Substantia nigra (tissue), 51 donors: ENCODE measurements at places on chromosomes 4 and X.
A peak's percentile ranks its signal among the peaks of the same experiment; 100 is the strongest.

DNA sequence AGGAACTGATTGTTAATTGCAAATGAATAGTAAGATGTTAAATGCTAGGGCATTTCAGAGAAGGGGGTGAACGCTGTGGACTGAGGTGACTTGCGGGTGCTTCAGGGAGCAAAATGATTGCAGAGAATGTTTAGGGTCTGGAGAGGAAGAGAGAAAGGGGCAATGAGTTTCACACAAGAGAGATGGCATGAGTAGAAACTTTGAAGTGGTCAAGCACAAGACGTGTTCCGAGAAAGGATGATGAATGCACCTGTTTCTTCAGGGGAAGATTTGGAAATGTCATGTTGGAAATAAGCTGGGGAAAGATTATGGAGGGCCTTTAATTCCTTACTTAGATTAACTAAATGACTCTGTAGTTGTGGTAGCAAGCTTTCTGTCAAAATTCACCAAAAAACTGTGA lies 43.4 kb downstream of the DTHD1 start:
- DNase-seq: no peak

- no peak for DNase-seq
Measured at GRCh38 chr4:140969296-140969695, 164.0 kb downstream of the RNF150 start.

DNA sequence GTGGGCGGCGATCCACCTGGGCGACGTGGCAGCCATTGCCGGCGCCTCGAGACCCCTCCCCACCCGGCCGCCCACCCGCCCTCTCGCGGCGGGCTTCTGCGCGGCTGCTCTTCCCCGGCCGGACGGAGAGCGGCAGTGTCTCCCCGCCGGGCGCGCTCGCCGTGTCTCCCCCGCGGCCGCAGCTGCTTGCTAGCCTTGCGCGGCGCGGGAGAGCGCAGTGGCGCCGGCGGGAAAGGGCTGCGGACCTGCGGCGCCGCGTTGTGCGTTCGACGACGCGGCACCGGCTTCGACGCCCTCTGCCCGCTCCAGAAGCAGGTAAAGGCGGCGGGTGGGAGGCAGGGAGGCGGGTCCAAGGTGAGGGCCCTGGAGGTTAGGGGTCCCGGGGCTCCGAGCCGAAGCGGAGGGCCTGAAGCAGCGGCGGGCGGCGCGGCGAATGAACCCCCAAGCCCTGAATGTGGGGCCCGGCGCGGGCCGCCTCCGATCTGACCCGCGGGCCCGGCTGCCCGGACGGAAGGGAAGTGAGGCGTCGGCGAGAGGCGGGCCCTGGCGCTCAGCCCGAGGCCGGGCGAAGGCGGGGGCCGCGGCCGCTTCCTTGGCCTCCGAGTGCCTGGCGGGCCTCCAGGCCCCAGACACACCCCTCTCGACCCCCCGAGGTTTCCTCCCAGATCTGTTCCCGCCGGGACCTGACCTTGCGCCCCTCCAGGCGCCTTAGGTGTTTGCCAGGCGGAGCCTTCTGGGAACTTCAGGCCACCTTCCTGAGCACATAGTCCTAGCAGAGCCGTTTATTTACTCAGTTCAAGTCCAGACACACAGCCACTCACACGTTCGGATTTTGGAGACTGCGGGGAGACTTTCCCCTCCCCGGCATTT lies at the start of gene N4BP2:
TSS of gene N4BP2 (plus strand) at position 135 of the 870 bp plus-strand sequence. CDS start 40,491 bp downstream, outside the sequence.
- DNase-seq: peak; percentile 24

GRCh38 chr4:106287353-106287969 lies 28.5 kb downstream of the TBCK start:
- no peak for DNase-seq

- no peak for DNase-seq
Measured at GRCh38 chr4:163623787-163624186, 129.3 kb downstream of the TMA16 start.

- no peak for DNase-seq
Measured at GRCh38 chr4:102642631-102643298, 118.0 kb downstream of the MANBA start.

DNA sequence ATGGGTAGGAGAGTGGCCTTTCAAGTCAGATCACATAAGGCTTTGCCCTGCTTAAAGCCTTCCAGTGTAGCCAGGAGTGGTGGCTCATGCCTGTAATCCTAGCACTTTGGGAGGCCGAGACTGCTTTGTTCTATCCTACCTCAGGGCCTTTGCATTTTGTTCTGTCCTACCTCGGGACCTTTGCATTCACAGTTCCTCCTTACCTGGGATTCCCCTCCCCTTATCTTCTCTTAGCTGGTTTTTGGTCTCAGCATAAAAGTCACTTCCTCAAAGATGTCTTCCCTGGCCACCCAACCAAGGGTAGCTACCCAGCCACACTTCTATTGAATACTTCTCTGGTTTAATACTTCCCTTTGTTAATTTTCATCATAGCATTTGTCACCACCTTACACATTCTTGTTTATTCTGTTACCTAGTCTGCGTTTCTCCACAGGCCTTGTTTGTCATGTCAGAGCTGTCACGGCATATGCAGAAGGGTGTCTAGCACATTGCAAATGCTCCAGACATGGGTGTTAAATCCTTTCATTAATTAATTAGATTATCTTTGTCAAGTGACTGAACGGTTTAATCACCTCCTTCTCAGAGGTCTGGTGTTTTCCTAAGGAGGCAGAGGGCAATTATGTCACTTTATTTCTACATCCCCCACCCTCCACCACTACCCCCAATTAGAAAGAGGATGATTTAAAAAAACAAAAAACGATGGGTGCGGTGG lies 11.3 kb upstream of the SETD7 start:
- DNase-seq: no peak

DNA sequence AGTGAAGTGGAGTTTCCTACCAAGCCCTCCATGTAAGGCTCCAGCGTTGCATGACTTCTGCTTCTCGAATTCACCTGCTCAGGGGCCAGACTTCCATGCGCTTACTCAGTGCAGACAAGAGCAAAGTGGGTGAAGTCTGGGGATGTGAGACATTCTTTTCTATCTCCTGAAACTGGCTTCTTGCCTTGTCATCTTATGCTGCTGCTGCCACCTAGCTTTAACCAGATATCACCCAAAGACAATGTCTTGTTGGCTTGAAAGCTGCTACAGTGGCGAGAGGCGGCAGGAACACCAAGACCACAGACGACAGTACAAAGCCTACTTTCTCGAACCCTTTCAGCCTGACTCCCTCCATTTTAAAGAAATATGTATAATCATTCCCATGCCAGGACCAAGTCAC lies 103.6 kb upstream of the ADGRG2 start:
- no peak for DNase-seq

GRCh38 chr4:150999086-150999485 lies 16.0 kb downstream of the LRBA start:
- no peak for DNase-seq

- no peak for DNase-seq
Measured at GRCh38 chrX:153812220-153812619, 17.8 kb downstream of the SSR4 start.

DNA sequence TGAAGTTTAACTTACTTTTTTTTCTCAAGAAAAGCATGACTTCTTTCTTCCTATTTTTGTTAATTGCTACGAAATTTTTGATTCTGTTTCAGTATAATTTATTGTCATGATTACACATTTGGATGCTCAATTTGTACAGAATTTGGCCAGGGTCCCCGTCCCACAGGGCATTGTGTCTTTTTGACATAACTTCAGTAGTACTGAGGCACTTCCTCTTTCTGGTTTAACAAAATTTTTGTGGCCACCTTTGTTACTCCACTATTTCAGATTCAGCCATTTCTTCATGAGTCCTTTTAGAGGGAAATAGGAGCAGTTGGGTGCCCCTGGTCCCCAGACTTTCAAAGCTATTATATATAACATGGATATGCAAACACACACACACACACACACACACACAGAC lies 1248.7 kb downstream of the PCDH7 start:
- DNase-seq: no peak

DNA sequence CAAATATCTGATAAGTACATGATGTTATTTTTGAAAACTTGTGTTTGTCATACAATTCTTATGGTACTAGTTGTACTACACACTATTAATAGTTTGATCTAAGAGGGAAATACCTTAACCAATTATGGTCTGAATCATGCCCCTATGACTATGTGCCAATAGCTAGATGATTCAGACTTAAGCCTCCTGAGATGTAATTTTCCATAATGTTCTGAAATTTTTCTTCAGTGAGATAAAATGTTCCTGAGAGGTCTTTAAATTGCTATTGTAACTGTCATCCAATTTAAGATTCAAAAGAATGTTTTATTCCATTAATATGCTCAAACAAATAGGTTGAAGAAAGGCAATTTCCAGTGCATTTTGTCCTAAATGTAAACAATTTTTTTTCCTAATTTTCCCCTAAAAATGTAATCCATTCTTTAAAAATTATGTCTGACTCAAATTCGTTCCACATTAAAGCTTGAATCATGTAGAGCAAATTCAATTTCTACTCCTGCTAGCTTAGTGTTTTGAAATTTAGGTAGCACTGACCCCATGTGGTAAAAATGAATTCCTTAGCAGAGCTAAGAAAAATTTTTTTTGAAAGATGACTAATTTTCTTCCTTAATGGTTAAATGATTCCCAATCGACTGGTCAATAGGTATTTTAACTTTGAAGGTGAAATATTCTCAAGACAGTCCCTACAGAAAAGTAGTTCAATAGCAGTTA lies 49.1 kb downstream of the APOOL start:
- DNase-seq: no peak

DNA sequence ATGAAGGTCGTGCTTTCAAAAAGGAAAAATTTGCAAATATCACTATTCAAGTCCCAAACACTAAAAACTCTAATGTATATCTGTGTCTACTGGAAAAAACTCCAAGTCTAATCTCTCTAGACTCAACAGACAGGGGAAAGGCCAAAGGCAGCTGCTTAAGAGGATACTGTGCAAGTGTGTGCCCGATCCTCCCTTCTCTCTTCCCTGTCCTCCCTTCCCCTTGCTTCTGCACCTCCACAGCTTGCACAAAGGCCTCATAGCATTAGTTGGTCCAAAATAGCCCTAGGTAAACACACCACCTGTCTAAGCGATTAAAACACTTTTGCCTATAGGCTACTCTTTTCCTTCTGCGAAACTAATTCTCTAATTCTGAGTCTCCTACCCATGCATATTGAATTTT lies 10.6 kb downstream of the C4orf54 start:
- DNase-seq: no peak

DNA sequence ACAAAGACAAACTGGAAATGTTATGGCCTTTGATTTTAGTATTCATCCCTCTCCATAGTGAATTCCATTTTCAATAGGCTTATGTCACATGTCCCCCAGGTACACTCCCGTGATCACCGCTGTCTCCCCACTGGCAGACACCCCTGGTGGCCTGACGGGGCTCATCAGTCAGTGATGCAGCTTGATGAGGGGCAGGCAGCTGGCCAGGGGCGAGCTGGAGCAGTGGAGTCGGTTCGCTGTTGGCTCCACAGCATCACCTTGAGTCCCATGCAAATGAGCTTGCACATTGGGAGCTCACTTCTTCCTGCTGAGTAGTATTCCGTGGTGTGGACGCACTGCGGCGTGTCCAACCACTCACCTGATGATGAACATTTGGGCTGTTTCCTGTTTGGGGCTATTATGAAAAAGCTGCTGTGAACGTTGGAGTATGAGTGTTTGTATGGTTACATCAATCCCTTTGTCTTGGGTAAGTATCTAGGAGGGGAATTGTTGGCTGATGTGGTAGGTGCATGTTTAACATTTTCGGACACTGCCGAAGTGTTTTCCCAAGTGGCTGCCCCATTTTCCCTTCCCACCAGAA lies 5.2 kb downstream of the TREX2 start:
- DNase-seq: no peak

DNA sequence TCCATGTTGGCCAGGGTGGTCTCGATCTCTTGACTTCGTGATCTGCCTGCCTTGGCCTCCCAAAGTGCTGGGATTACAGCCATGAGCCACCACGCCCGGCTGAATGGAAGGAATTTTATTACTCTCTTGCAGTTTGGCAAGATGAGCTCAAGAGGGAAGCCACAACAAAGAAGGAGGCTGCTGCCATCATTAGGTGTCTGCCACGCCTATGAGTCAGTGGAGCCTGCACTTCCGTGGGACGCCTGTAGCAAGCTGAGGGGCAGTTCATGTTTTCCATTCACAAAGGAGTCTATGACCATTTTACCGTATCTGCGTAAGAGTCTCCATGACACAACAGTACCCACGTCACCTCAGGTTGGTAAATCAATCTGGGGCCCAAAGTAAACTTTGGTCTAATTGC lies 51.2 kb upstream of the CHRNA9 start:
- DNase-seq: no peak

GRCh38 chr4:89939994-89940393 lies 45.3 kb downstream of the MMRN1 start:
- no peak for DNase-seq

GRCh38 chrX:152601848-152602616 lies 35.7 kb upstream of the GABRQ start:
- no peak for DNase-seq

GRCh38 chr4:57219431-57219830 lies 109.2 kb upstream of the IGFBP7 start:
- no peak for DNase-seq

GRCh38 chr4:102466298-102466697 lies 34.9 kb upstream of the NFKB1 start:
- no peak for DNase-seq

DNA sequence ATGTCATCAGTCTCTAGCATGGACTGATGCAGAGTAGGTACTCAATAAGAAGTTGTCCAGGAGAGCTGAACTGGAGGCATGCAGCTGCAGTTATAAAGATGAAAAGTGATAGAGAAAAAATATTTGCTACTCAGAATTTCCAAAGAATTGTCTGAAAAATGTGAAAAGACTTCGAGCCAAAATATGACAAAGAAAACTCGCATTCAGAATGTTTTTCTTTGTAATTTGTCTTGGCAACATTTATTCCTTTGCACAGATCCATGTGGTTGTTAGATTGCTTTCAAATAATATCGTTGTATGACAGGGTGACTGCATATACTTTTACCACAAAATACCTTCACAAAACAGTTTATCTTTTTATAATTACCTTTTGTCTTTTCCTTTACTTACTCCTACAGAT lies 128.0 kb upstream of the SLC4A4 start:
- no peak for DNase-seq

GRCh38 chrX:24110069-24110468 lies 39.5 kb upstream of the ZFX start:
- DNase-seq: no peak

- DNase-seq: no peak
Measured at GRCh38 chr4:189202869-189203271, 737.8 kb upstream of the FRG1 start.

GRCh38 chrX:23616361-23616760 lies 50.9 kb upstream of the PRDX4 start:
- DNase-seq: no peak

- no peak for DNase-seq
Measured at GRCh38 chrX:69565247-69565815, 50.6 kb upstream of the EDA start.

DNA sequence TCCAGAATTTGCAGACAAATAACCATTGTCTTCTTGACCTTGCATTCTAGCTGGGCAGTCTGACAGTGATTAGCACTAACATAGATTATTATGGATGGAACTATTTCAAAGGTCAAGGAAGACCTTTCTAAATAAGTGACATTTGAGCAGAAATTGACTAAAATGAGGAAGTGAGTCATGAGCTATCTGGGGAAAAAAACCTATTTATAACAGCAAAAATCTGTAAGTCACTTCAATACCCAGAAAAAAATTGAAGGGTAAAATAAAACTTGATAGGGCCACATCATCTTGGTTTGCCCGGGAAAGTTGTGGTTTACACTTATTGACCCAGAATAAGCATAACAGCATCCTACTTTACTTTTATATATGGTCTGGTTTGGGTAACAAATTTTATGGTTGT lies 414.6 kb upstream of the HS3ST1 start:
- DNase-seq: no peak

GRCh38 chrX:135086197-135086854 lies 34.0 kb downstream of the ETDB start:
- no peak for DNase-seq

GRCh38 chr4:129109965-129110824 lies 14.2 kb downstream of the C4orf33 start:
- DNase-seq: no peak
